ENCODE measurements at places on chromosomes 5 and 9.

GRCh38 chr9:122333169-122333808, 37.5 kb upstream of the PTGS1 start:
- no peak for DNase-seq

DNA sequence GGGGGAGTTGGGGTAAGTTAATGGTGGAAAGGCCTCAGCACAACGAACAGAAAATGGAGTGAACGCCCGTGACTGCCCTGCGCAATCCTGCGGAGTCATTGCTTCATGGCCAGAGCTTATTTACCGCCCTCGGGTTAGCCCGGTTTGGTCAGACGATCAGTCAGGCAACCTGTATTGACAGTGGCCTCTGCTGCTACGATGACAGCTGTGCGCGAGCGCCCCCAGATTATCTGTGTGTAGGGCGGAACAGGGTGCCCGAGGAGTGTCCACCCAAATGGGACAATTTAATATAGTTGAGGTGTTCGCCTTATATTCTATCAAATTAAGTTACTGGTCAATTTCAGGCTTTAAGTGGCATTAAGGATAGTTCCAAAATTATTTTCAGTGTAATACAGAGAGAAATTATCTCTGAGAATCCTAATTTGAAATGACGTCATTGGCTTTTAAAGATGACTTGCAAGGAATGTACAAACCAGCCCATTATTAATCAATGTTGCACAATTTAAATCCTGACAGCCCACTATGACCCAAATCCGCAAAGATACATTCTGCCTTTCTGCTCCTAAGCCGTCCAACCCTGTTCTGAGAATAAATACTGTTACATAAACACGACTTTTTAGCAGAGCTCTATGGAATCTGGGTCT, 879 bp upstream of the UBQLN1 start:
- DNase-seq = no peak

GRCh38 chr5:142934051-142934762, 164.0 kb downstream of the ARHGAP26 start:
- DNase-seq = peak; percentile 23

DNA sequence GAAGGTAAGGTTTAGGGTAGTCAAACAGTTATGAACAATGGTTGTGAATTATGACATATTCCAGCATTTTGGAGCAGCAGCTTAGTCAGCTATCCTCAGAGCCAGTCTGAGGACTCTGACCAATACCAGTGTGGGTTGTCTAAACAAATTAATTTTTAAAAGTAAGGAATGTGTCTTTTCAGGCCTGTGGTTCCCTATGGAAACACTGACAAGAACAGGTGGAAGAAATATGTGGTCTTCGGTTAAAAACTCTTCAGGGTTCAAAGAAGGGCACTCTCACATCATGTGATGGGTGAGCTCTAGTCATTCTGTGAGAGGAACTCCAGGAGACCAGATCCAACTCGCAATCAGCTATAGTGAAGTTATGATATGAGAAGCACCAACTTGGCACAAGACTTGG, 33.5 kb upstream of the ALDOB start:
- no peak for DNase-seq

DNA sequence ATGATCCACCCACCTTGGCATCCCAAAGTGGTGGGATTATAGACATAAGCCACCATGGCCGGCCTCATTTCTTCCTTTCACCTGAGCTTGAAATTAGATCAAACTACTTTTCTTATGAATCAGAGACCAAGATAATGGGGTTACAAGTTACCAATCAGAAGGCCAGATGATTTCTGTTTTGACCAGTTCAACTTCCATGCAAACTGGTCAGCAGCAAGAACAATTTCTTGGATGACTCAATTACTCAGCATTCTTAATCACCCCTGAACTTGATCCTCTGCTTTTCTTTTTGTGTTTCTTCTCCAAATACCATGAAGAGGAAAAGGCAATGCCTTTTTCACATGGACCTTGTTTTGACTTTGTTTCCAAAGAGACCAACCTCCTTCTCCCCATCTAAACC, 10.0 kb upstream of the PLIN2 start:
- no peak for DNase-seq

All from NCI-H2171 (cell line).